Stimulated activated CD4-positive, alpha-beta T cell treated with anti-CD3 and anti-CD28 coated beads, Interleukin-4, amount 100 ng/mL, for 1 hour (primary cell): ENCODE measurements at places on chromosomes 4 and X.

GRCh38 chr4:26622913-26623312 is 39.0 kb downstream of the TBC1D19 start:
- no peak for DNase-seq

DNA sequence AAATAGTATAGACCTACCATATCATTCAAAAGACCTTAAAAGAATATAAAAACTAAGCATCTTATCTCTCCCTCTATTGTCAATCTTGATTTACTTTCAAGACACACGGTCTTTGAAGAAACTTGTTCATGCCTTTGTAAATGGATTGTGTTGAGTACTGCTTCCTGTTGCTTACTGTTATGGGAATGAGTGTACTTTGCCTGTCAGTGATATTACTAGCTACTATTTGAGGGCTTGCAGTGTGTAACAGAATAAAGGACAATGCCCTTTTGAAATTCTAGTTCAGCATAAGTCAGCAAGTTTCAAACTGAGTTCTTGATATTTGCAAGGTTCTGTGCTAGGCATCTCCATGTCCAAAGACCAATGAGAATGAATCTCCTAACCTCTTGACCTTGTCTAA is 36.0 kb downstream of the CDKL5 start:
- DNase-seq, result no peak

DNA sequence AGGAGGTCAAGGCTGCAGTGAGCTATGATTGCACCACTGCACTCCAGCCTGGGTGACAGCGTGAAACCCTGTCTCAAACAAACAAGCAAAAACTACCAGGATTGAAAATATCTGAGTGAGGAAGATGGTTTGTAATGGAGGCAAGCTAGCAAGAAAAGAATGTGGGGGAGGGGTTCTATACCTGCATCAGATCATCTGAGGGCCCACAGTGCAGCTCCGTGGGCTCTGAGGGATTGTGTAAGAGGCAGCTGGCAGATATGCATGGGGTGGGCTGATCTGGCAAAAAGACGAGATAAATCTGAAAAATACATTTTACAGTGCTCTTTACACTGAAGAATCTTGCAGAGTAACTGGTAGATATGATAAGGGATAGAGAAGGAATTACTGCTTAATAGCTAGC is 28.9 kb upstream of the CHRNA9 start:
- DNase-seq, result no peak

DNA sequence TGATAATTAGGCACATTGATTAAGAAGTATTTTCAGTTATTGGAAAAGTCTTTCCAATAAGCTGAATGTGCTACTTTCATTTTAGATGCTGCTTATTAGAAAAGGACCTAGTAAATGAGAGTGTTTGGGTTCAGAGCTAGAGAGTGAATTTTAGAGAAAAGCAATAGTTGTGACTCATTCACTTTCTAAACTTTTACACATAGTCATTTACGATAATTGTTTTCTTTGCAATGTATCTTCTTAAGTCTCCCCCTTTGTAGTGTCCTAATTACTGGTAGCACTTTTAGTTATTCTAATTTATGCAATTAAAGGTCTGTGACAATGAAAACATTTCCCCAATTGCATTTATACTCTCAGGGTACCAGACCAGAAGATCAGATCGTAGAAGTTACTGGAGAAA is 1.3 kb downstream of the IL21 start:
- DNase-seq, result no peak

DNA sequence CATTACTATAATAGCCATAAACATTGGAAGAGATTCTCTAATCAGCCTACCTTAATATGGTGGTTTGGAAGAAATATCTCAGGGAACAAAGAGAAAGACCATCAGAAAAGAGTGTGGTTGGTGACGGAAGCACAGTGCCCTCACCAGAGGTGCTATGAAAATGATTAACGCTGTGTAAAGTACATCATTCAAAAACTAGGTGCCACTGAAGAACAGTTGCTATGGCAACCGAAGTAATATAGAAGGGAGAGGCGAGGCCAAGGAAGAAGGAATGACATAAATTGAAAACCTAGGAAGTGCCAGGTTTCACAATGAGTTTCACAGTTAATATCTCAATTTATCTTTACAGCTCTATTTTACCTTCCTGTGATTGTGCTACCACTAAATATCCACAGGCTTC is 57.0 kb upstream of the ARSJ start:
- DNase-seq, result no peak

- no peak for DNase-seq
Observed at GRCh38 chr4:136750897-136751296, 781.4 kb downstream of the PCDH18 start.

DNA sequence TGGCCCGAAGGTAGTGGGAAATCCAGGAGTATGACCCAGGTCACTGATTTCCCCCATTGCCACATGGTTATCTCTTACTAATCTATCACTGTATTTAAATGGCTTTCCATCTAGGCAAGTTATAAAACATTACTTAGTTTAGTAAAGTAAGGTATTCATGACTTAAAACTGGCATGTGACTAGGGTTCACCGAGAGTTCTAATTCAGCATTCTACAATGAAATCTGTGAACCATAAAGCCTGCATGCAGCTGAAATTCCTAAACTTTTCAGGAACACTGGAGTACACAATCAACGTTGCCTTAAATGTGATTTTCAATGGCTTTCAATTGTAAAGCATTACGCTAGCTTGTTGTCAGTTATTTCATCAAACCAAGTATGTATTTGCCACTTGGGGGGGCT is 22.7 kb upstream of the PRPS2 start:
- no peak for DNase-seq

DNA sequence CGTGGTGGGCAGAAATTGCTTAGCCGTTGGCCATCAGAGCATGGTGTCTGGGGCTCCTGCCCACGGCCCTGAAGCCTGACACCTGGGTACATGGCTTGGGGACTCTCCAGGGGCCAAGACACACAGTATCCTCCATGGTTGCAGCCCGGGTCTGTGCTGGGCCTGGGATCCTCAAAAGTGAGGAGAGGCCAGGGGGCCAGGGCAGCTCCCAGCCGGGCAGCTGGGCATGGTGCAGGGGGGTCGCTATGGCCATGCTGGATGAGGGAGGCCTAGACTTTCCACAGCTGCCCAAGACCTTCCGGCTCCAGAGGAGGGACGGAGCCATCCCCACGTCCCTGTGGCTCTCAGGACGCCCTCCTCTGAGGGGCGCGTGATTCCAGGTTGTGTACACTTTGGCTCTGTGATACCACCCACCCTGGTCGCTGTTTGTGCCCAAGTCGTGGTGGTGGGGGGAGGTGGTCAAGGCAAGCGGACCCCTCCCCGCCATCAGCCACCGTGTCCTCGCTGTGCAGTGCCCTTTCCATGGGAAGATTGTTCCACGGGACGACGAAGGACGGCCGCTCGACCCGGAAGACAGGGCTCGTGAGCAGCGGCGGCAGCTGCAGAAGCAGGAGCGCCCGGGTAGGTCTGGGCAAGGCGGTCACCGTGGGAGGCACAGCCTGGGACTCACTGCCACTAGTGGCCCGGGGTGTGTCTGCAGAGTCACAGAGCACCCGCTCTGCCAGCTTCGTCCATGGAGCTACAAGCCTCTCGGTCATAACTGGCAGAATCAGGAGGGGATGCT is 25.7 kb downstream of the NKX1-1 start:
- DNase-seq, result no peak

GRCh38 chrX:109489174-109489573 is 7.3 kb upstream of the GUCY2F start:
- no peak for DNase-seq

- no peak for DNase-seq
Observed at GRCh38 chr4:77145842-77146185, 11.2 kb upstream of the CCNG2 start.

GRCh38 chr4:47373709-47374108 is 89.8 kb downstream of the COMMD8 start:
- no peak for DNase-seq

GRCh38 chr4:147958057-147958456 is 226.2 kb downstream of the ARHGAP10 start:
- DNase-seq, result no peak

GRCh38 chrX:1094566-1095333 is 117.7 kb downstream of the CRLF2 start:
- DNase-seq, result no peak

GRCh38 chrX:3271183-3271833 is 75.1 kb downstream of the MXRA5 start:
- DNase-seq, result no peak

GRCh38 chrX:11010476-11010875 is 100.7 kb upstream of the HCCS start:
- no peak for DNase-seq

GRCh38 chrX:41116948-41117347 is 31.7 kb downstream of the USP9X start:
- DNase-seq, result no peak

DNA sequence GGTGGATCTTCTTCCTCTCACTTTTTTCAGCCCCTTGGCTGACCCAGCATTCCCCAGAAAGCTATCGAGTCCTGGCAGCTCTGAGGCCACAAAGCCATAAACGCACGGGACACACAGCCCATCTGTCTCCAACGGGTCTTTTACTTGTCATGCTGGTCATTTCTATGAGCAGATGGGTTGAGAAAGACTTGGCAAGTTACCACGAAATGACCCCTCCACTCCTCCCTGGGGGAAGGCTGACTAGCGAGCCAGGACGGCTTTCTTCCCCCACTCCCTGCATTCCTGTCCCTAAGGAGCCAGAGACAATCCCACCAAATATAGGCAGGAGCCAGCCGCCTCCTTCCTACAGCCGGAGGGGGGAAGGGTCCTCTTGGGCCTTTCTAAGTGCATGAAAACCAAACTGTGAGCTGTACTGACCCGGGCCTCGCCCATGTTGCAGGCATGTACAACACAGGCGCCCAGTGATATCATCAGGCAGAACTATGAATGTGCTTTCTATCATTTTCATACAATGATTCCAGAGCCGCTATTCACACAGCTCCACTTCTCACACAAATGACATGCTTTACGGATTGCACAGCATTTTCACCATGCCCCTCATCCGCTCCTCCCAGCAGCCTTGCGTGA is 28.6 kb downstream of the AFAP1 start:
- DNase-seq, result no peak

DNA sequence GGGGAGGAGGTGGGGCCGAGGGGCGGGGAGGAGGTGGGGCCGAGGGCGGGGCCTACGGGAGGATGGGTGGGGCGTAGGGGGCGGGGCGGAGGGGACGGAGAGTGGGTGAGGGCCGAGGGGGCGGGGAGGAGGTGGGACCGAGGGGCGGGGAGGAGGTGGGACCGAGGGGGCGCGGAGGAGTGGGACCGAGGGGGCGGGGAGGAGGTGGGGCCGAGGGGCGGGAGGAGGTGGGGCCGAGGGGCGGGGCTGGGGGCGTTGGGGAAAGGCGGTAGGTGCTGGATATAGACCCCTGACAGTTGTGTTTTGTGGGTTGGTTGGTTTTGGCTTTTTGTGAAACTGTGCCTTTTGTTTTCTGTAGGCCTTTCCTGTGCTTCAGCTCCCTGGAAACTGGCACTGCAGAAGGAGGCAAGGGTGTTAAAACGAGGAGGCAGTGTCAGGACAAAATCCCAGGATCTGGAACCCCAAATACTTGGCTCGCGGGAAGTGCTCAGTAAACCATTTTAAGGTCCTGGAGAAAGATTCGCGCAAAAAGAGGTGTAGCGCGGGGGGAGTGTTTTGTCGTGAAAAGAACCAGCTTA is 580 bp upstream of the MMGT1 start:
- DNase-seq, result peak; percentile 66

DNA sequence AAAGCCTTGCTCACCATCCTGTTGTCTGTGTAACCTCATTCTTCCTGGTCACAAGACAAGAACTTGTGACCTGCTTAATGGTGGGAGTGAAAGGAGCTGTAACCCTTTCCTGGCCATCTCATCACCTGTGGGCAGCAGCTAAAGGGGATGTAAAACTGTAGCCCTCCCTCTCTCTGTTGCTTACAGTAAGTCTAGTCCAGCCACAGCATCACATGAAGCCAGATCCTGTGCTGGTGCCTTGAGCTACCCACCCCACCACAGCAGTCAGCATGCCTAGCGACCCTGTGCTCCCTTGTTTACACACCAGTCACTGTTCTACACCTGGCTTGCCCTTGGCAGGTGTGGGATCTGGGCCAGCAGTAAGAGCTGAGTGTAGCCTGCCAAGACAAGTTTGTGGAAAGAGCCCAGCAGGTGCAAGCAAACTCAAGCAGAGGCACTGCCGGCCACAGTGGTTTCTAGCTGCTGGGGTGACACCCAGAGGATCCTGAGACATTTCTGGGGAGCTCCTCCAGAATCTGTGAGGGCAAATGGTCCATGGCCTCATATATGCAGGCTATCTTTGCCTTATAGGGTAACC is 41.0 kb downstream of the UGT2B28 start:
- no peak for DNase-seq

GRCh38 chr4:37891260-37892159 is 626 bp downstream of the TBC1D1 start:
- peak; percentile 63 for DNase-seq

GRCh38 chrX:357693-358471 is 28.8 kb downstream of the PPP2R3B start:
- peak; percentile 40 for DNase-seq

- no peak for DNase-seq
Observed at GRCh38 chrX:105471597-105471996, 251.1 kb upstream of the TEX13A start.

DNA sequence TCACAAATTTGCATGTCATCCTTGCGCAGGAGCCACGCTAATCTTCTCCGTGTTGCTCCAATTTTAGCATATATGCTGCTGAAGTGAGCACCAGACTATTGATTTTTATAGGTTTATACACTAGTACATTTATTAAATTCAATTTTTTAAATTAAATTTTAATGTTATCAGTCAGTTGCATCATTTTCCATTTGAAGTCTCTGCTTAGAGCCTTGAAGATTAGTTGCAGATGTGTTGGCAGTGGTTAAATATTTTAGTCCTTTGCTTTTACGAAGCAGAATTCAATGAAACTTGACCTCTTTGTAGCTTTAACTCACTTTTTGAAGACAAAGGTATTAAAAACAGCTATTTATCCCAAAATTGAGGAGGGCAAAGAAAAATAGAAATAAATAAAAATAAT is 16.5 kb downstream of the TRAPPC11 start:
- no peak for DNase-seq
